ENCODE measurements at places on chromosomes 7 and 10.

- DNase-seq: no peak
Observed at GRCh38 chr7:66054063-66054462, 21.6 kb upstream of the ASL start.

GRCh38 chr10:114881417-114881816, 56.6 kb upstream of the TRUB1 start:
- DNase-seq: no peak

DNA sequence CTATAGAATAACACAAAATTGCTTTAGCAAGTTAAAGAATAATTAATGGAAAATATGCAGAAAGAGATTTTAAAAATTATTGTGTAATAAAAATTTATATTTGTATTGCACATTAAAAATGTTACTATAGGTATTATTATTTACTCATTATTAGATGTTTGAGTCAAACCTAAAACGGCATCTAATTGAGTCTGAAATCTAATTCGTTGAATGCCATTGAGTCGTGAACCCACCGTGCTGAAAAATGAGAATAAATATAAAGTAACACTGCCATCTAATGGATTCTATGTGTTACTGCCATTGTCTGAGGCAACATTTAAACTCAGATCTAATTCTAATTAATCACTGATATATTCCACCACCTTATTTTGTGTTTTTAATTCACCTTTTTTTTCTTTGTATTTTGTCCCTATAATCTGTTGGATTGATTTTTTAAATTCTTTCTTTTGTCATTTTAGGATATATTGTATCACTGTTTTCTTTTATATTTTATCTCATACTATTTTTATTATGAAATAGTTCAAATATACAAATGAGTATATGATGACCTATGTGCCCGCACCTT, 62.2 kb downstream of the SAMD9 start:
- DNase-seq: peak; percentile 56

DNA sequence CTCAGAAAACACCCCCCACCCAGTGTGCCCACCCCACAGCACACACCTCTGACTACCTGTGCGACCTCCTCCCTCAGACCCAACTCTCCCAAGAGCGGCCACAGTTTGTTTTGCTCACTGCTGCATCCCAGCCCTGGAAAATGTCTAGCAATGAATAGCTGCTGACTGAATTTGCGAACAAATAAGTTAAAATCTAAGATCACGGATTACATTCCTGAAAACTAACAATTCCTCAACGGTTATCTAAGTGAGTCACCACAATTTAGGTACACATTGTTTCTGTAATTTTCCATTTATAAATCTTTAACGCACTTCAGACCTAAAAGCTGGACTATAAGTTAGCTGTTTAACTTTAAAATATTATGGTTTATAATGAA, 235.2 kb downstream of the ZMYND11 start:
- DNase-seq: no peak

DNA sequence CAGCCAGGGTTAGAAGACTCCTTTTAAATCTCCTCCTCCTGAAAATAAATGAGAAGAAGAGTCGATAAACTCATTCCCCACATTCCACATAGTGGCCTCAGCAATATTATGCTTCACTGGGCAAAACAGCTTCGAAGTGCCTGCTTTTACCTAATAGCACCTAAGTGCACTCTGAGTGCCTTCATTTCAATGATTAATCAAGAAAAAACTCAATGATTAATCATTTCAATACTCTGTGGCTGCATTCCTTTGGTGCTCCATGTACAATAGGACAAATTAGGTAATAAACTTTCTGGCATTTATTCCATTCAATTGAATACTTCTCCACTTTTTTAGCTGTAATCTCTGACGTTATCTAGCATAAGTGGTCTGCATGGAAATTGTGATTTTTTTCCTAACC, 174.6 kb downstream of the CCDC71L start:
- DNase-seq: peak; percentile 62

All from AG08395 (cell line).